Amniotic stem cell (primary cell): ENCODE measurements at places on chromosomes 3 and 15.
A peak's percentile ranks its signal among the peaks of the same experiment; 100 is the strongest.

DNA sequence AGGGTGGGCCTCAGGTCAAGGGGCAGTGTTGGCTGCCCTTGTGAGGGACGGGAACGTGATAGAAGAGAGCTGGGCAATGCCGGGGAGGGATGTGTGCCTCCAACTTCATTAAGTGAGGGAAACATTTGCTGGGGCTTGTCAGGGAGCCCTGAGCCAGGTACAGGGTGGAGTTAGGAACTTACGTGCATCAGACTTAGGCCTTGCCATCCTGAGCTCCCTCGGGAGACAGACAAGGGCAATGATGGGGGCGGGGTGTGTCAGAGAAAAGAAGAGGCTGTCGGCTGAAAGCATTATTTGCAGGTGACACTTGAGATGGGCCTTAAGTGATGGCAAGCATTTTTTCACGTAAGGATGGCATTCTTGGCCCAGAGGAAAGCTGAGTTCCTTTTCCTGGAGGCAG, 1.6 kb downstream of the FAM131A start:
- DNase-seq = no peak

GRCh38 chr3:14725564-14726440, 50.9 kb downstream of the C3orf20 start:
- no peak for DNase-seq

DNA sequence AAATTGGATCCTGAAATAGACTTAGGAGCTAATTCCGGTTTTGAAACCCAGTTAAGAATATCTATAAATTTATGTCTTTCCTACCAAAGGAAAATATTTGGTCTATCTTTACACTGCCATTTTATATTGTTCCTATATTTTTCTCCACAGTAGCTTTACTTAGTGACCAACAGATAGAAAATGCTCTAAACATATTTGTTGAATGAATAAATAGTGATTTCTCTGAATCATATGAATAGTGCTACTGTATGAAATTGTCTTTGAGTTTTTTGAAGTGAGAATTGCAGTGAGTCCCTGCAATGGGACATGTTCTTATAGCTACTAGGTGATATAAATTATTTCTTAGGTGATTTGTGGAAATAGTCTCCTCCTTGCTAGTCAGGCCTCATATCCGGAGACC, 18.5 kb upstream of the EID1 start:
- no peak for DNase-seq

GRCh38 chr3:13671482-13672233, 122.7 kb downstream of the FBLN2 start:
- DNase-seq = no peak

GRCh38 chr3:153970047-153970446, 151.1 kb upstream of the ARHGEF26 start:
- DNase-seq = no peak

DNA sequence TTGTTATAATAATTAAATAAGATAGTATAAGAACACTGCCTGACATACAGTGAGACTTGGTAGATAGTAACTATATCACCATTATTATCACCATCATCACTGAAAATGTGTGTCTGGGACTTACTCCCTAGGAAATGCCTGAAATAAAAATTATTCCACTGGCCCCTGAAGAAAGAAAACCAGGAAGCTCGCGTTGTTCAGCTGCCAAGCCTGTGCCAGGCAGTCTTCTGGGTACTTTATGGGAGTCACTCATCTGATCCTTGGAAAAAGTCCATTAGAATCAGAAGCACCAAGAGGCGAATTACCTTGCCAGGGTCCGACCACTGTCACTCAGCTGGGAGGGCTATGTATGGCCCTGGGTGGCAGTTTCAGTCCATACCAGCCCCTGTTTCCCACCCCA, 220.3 kb upstream of the TPM1 start:
- DNase-seq = no peak

GRCh38 chr15:81825136-81825535, 220.7 kb downstream of the MEX3B start:
- DNase-seq = no peak

- DNase-seq = no peak
These were observed 553.7 kb downstream of the PDCD6IP start for GRCh38 chr3:34351882-34352777.

GRCh38 chr3:104635872-104636580, 730.7 kb upstream of the ALCAM start:
- no peak for DNase-seq

GRCh38 chr3:10703875-10704274, 112.2 kb upstream of the SLC6A11 start:
- DNase-seq = no peak

- no peak for DNase-seq
These were observed 514.4 kb upstream of the PROK2 start for GRCh38 chr3:72299321-72299802.

DNA sequence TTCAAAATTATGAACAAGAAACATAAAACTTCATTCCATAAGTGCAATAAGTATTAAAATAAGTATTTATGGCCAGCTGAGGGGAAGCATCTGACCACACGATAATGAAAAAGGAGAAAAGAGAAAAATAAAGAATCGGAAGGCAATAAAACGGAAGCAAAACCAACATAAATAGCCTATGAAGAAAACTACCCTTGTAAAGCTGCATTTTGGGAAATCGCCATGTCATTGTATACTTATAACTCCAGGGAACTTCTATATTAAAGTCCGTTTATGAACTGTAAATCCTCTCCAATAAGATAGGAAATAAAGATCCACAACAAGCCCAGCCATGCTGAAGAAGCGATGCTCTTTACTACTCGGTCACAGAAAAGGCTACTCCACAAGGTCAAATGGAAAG, 47.7 kb downstream of the MORC1 start:
- no peak for DNase-seq

- no peak for DNase-seq
These were observed 65.4 kb downstream of the SSR3 start for GRCh38 chr3:156489462-156489911.

GRCh38 chr15:58331913-58332675, 99.7 kb upstream of the LIPC start:
- DNase-seq = peak; percentile 92

DNA sequence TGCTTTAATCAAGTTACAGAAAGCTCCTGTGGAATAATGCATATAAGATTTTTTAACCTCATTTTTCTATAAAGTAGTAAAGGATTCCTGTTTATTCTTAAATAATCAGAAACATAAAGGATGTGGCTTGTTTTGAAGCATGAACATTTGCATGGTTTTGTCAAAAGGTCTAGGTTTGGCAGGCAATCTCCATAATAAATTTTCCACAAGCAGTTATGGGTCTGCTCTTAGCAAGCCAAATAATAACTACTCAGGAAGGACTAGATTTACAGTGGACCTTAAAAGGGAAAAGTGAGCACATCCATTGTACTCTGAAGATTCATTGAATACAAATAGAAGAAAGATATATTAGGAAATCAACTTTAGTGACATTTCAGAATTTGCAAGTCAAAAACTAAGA, 407.3 kb upstream of the CBLB start:
- DNase-seq = no peak

- no peak for DNase-seq
These were observed 1.8 kb downstream of the TWF2 start for GRCh38 chr3:52237006-52237656.

DNA sequence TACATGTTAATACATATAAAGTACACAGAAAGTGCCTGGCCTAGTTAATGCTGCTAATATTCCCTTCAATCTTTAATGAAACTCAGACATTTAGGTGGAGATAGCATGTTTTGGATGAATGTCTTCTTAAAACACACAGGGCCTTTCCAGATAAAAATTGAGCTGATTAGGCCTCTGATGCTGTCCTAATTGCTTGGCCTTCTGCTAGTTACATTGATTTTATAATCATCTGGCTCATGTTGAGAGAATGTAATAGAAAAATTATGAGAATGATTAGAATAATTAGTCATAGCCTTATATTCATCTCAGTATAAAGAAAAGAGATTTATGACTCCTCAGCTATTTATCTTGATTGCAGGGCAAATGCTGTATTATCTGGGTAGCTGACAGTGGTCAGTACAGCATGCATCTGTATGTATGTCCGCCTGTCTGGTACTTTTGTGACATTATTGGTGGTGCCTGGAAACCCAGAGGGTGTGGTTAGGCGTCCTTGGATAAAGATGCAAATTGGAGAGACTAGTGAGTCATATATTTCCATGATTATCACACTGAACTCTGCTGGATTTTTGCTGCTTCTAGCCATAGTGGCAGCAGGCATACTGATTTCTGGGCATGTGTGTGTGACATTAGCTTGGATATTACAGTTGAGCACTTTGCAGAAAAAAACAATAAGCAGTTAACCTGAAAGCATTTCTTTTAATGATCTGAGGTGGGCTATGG, 120.8 kb downstream of the FEZF2 start:
- no peak for DNase-seq

DNA sequence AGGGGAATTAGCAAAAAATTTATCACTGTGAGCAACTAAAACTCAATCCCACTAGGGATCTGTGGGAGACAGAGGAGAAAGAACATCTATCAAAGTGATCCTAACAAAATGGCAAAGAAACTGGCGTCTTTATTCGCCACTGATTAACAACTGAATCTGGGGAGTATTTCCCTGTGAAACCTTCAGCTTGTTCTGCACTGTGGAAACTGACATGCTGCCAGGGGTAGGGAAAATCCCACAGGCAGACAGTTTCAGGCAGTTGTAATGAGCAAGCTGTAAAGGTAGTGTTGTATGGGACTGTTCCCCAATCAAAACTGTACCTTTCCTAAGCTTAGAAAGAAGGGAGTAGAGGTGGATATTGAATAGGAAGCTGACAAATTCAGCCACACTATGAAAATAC, 611.7 kb downstream of the VGLL3 start:
- DNase-seq = no peak

GRCh38 chr3:51670823-51671733, at the start of gene TEX264:
Gene TEX264 (plus strand): TSS chr3:51671252. CDS start chr3:51674305, 3,053 bp downstream.
- DNase-seq = peak; percentile 70

DNA sequence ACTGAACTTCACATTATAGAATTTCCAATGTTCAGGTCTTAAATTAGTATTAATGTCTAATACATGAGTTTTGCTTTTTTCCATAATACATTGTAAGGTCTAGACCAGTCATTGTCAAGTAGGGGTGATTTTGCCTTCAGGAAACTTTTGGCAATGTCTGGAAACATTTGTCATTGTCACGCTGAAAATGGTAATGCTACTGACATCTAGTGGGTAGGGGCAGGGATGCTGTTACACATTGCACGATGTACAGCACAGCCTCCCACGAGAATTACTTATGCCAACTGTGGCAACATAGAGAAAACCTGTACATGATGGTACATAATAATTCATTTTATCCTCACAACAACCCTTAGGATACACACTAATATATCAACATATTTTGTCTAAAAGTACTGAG, 384.1 kb downstream of the CADM2 start:
- no peak for DNase-seq

- DNase-seq = no peak
These were observed 216.6 kb upstream of the UMPS start for GRCh38 chr3:124513610-124513997.

GRCh38 chr3:62571916-62572315, 198.6 kb upstream of the FEZF2 start:
- DNase-seq = no peak

DNA sequence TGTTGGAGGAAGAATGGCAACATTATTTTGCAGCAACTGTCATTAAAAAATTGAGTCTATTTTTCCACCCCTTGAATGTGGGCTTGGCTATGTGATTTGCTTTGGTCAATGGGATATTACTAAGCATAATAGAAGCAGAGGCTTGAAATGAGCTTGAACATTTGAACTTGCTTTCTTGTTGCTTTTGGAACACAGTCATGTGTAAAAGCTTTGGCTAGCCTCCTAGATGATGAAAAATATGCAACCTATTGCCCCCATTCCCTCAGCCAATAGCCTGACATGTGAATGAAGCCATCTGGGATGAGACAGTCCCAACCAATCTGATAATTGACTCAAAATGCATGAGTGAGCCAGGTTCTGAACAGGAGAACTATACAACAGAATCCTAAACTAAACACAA, 78.4 kb downstream of the PLSCR2 start:
- DNase-seq = peak; percentile 28

DNA sequence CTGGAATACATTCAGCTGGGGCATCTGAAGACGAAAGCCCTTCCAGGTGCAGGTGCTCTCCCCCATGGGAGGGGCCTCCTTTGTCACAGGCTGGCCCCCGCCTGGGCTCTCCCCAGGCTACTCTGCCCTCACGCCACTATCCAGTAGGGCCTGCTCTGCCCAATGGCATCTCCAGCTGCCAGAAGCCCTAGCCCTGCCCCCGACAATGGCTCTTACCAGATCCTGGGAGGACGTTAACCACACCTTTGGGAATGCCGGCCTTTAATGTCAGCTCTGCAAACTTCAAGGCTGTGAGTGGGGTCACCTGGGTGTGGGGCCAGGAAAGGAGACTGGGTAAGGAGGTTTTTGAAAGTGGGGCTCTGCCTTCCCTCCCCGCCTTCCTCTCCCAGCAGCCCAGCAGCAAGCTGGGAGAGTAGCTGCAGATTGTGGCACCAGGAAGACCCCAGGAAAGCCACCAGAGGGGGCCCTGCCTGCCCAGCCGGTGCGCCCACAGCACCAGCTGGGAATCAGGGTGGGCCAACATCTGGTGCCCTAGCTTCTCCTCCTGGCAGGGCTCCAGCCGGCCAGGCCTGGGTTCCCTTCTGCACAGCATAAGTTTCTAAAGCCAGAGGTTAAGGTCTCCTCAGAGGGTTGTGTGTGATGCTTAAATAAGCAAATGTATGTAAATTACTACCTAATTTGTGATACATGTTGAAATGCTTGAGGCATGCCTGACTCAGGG, 40.4 kb upstream of the SLC41A3 start:
- no peak for DNase-seq

GRCh38 chr15:98854496-98854895, 153.1 kb downstream of the PGPEP1L start:
- DNase-seq = no peak

- DNase-seq = no peak
These were observed 21.6 kb downstream of the B4GALT4 start for GRCh38 chr3:119219069-119219468.

GRCh38 chr15:98599909-98600691, 48.2 kb upstream of the IGF1R start:
- no peak for DNase-seq

DNA sequence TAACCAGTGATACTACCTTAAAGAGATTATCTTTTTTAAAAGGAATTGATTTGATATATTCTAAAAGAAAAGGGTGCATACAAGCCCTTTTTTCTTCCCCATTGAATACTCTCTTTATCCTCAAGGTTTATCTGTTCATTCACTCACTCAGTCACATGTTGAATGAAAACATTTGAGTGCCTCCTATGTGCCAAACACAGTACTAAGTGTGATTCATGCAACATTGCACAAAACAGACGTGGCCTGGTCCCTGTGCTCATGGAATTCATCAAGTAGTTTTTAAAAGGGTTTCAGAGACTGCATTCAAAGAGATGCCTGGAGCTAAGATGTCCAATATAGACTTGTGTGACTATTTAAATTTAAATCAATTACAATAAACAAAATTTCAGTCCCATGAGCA, 462.2 kb upstream of the MDFIC2 start:
- DNase-seq = no peak

DNA sequence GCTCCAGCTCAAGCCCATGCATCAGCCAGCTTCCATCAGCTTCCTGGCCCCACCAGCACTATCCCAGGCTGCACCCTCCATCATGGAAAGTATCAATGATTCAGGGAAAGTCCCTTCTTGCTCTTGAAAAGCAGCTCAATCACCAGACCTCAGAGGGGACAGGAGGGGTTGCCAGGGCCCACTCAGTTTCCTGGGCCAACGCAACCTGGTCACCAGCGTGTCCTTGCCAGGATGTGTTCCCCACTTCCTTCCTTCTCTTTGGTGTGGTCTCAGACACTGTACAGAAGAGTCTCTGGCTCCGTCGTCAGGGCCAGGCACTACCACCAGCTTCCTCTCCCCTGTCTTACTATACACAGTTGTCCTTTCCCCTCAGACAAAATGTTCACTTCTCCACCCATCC, 3.0 kb downstream of the HDC start:
- DNase-seq = no peak

- no peak for DNase-seq
These were observed 129.9 kb upstream of the ABI3BP start for GRCh38 chr3:101123081-101123480.
